Central memory CD8-positive, alpha-beta T cell (primary cell): ENCODE measurements at places on chromosomes 3 and 15.

- DNase-seq = no peak
These were observed 1.3 kb downstream of the TCF12 start for GRCh38 chr15:56919609-56920366.

- no peak for DNase-seq
These were observed 48.1 kb downstream of the ALCAM start for GRCh38 chr3:105414841-105415240.

GRCh38 chr3:151402349-151402748, 17.8 kb upstream of the P2RY12 start:
- DNase-seq = no peak

- DNase-seq = no peak
These were observed 563.5 kb upstream of the TBL1XR1 start for GRCh38 chr3:177760803-177761202.

- DNase-seq = no peak
These were observed 64.6 kb upstream of the UBE2E1 start for GRCh38 chr3:23741036-23741706.

DNA sequence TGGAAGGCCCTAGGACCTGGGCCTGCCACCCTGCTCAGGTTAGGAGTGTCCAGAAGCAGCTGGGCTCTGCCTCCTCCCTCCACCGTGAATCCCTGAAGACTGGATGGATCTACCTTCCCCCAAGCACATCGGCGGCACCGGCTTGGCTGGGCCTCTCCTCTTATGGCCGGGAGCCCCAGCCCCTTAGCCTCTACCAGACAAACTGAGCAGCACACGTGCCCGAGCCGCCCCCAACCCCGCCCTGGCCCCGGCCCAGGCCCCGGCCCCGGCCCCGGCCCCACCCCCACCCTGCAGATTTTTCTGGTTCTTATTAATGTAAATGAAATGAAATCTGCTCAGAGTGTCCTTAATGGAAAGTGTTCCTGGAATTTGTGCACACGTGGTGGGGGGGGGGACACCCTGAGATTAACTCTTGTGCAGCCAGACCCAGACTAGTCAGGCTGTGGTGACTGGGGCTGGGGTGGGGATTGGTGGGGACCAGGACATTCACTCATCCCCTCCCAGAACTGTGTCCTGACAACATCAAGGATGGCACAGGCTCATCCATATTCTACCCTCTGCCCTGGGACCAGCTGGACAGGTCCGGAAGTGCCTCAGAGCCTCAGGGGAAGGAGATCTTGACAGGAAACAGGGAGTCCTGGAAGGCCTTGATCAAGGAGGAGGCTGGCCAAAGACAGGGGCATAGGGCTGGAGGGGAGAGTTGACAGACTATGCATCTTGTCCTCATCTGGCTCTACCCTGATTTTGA, 30.9 kb upstream of the SEMA3F start:
- no peak for DNase-seq
